IPS DF 6.9 (cell line): ENCODE measurements at places on chromosomes 13 and 19.

GRCh38 chr19:47120470-47121067 is 7.0 kb upstream of the ZC3H4 start:
- no peak overlapping the region for H3K27ac ChIP-seq
- no peaks in the 10 kb centered on the region for H3K27me3 ChIP-seq
- no peaks in the 10 kb centered on the region for H3K36me3 ChIP-seq

GRCh38 chr19:49793561-49793840 is 19.6 kb downstream of the FUZ start:
- H3K27me3 ChIP-seq = no peaks in the 10 kb centered on the region
- no peak for DNase-seq
- no peak overlapping the region for H3K27ac ChIP-seq
- H3K36me3 ChIP-seq = peaks cover 21% of the 10 kb centered on the region

GRCh38 chr19:37980419-37981170 is 73.6 kb downstream of the SIPA1L3 start:
- 0 out of 2 replicates have a peak, but pooled peaks cover 2% of the 10 kb centered on the region for H3K4me1 ChIP-seq
- no peak overlapping the region for H3K4me3 ChIP-seq
- H3K27me3 ChIP-seq = no peaks in the 10 kb centered on the region
- DNase-seq = no peak

- peaks cover 3% of the 10 kb centered on the region for H3K4me1 ChIP-seq
- DNase-seq = no peak
- no peaks in the 10 kb centered on the region for H3K27me3 ChIP-seq
- no peak overlapping the region for H3K4me3 ChIP-seq
- no peaks in the 10 kb centered on the region for H3K36me3 ChIP-seq
- no peak overlapping the region for H3K27ac ChIP-seq
Observed at GRCh38 chr13:75455962-75456361, 26.0 kb downstream of the TBC1D4 start.

DNA sequence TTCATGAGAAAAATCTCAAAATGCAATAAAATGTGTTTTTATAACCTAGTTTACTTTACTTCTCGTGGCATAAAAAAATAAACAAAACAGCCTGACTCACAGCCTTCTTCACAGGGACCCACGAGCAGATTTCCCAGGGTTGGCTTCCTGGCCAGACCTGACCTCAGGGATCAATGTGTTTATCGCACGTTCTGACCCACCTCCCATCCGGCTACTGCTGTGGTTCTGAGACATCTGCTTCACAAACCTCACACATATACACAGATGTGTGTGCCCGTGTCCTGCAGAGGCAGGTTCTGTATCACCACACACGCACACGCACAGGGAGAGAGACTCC is 118.3 kb downstream of the COL4A2 start:
- H3K4me3 ChIP-seq = no peak overlapping the region
- no peaks in the 10 kb centered on the region for H3K4me1 ChIP-seq

GRCh38 chr13:78067290-78067689 is 148.7 kb upstream of the EDNRB start:
- H3K4me3 ChIP-seq = no peak overlapping the region
- DNase-seq = no peak
- no peak overlapping the region for H3K27ac ChIP-seq
- H3K4me1 ChIP-seq = no peaks in the 10 kb centered on the region
- H3K27me3 ChIP-seq = no peaks in the 10 kb centered on the region
- H3K36me3 ChIP-seq = no peaks in the 10 kb centered on the region

DNA sequence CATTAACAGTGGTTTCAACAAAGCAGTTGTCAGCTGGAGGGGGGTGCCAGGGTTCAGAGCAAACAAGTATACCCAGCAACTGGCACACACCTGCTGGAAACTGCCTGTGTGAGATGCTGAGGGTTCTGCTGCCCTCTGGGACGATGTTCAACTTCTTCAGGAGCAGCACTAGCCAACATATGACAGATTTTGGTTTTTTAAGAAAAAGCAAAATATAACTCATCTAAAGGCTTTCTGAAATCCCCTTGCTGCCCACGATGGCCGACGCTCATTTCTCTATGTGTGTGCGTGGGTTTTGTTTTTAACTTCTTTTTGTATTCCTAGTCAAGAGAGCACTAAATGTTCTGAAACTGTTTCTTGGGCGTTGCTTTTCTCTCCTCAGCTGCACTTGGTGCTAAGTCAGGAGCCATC is 79.9 kb downstream of the MRPL57 start:
- H3K4me1 ChIP-seq = no peaks in the 10 kb centered on the region
- DNase-seq = no peak
- H3K27ac ChIP-seq = no peak overlapping the region
- no peak overlapping the region for H3K4me3 ChIP-seq

GRCh38 chr13:33679658-33680012 is 138.3 kb upstream of the RFC3 start:
- H3K4me3 ChIP-seq = no peak overlapping the region
- H3K4me1 ChIP-seq = no peaks in the 10 kb centered on the region
- no peak for DNase-seq
- H3K27me3 ChIP-seq = no peaks in the 10 kb centered on the region
- H3K27ac ChIP-seq = no peak overlapping the region
- H3K36me3 ChIP-seq = no peaks in the 10 kb centered on the region

GRCh38 chr19:3665681-3666544 is 34.4 kb downstream of the PIP5K1C start:
- DNase-seq = no peak
- H3K4me3 ChIP-seq = no peak overlapping the region
- H3K36me3 ChIP-seq = peaks cover 16% of the 10 kb centered on the region
- H3K4me1 ChIP-seq = no peaks in the 10 kb centered on the region
- no peak overlapping the region for H3K27ac ChIP-seq

DNA sequence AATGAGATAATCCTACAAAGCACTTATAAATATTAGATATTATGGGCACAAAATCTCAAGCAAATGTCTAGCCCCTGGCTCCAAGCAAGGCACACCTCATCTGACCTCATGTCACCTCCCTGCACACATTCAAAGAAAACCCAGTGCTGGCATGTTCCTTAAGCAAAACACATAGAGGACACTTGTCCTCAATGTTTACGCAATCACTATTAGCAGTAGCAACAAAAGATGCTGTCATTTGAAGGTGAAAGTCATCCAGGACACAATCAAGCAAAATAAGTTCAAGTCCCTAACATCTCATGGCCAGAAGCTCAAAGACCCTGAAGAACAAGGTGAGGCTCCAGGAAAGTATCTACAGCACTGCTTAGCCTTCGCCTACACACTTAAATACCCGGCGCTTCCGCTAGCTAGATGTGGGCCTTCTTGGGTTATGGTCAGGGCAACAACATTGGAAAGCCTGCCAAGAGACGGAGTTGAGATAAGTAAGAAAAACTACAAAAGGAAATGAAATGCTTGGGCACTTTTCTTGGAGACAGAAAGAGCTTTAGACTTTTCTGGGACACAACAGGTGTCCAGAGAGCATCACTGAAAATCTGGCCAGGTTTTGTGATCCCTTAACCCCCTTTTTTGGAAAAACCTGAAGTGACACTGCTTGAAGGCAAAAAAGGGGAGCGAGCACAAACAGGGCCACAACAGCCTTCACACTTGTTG is 85.7 kb downstream of the FOXO1 start:
- peaks cover 4% of the 10 kb centered on the region; the same call in 1 of the 2 replicates for H3K4me1 ChIP-seq
- H3K27me3 ChIP-seq = no peaks in the 10 kb centered on the region
- no peak overlapping the region for H3K27ac ChIP-seq
- H3K36me3 ChIP-seq = no peaks in the 10 kb centered on the region

GRCh38 chr13:43631106-43631505 is 155.7 kb downstream of the ENOX1 start:
- H3K27ac ChIP-seq = no peak overlapping the region
- no peaks in the 10 kb centered on the region for H3K27me3 ChIP-seq
- no peak for DNase-seq
- H3K4me1 ChIP-seq = no peaks in the 10 kb centered on the region
- H3K4me3 ChIP-seq = no peak overlapping the region

DNA sequence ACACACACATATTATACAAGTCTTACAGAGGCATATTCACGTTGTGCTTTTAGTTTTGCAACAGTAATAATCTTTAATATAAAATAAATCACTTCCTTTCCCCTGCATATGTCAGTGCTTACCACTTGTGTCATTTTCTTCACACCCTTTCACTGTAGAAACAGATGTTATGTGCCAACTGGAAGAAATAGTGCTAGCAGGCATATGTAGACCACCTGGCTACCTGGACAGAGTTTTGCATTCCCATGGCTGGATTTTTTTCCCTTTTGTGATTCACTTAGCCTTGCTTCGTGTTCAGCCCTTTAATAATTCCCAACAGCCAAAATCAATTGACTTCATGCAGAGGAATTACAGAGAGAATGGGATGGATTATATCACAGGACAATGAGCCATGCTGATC is 399.1 kb upstream of the SPRY2 start:
- no peaks in the 10 kb centered on the region for H3K4me1 ChIP-seq
- no peak for DNase-seq
- no peak overlapping the region for H3K27ac ChIP-seq
- no peak overlapping the region for H3K4me3 ChIP-seq
